Esophagus muscularis mucosa (tissue), 4 donors: ENCODE measurements at places on chromosomes 1 and 21. TPM values are rescaled to one million over a fixed set of nuclear protein-coding genes. Genes with fewer than 3 reads are reported as not detected.

DNA sequence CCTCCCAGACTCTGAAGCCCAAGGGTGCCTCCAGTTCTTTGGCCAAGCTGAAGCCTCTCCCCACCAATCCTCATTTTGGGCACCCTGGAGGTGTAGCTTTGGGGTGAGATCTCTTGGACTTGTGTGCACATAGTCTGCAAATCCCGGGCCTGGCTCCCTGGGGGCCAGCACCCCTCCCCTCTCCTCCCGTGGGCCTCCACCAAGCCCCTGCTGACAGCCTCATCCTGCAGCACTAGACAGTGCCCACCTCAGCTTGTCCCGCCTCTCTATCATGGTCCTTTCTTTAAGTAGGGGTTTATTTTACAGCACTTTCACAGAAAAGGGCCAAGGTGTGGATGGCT, 3.2 kb downstream of the GJC2 start:
- DNase-seq: no peak

ENTREP3 gene
- total RNA-seq: 38.7 TPM

- no peak for DNase-seq
Observed at GRCh38 chr1:7449750-7450149, 321.3 kb upstream of the VAMP3 start.

- DNase-seq: no peak
Observed at GRCh38 chr1:22159891-22160290, 17.0 kb upstream of the WNT4 start.
